ENCODE measurements at places on chromosomes 6 and 20.

DNA sequence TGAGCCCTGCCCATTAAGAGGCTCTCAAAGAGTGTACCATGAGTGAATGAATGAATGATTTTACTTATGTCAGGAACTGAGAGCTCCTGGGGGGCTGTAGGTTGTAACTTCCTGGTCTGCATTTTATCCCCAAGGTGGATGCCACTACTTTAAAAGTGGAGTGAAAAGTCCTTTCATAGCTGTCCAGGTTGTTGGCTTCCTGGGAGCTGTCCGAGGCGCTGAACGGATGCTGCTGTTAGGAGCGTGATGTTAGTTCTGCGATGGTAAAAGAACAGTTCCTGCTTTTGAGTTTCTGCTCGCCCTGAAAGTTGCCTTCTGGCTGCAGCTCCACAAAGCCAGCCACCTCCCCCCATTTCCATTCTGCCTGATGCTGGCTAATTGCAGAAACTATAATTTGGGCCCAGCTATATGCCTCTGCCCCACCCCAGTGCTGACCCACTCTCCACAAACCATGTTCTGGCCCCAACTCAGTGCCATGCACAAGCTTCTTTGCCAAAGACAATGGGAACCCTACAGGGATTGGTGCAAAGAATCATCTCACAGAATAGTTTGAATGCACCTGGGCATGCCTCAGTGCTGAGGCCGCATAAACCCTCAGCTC is 330.9 kb upstream of the CDH4 start:
- DNase-seq = no peak

DNA sequence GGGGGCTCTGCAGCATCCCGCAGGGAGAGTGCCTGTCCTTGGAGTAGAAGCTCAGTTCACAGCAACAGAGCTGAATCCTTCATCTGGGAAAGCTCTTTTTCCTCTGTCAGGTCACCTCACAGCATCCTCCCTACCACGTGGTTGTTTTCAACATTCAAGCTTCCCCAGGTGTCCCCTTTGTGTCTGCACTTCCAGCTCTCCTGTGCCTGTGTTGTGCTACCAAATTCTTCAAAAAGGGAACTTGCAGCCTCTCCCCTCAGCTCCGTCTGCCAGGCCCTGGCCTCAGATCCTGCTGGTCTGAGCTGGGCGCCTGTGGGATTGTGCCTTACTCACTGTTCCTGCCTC is 108.4 kb downstream of the FOXF2 start:
- DNase-seq = no peak

DNA sequence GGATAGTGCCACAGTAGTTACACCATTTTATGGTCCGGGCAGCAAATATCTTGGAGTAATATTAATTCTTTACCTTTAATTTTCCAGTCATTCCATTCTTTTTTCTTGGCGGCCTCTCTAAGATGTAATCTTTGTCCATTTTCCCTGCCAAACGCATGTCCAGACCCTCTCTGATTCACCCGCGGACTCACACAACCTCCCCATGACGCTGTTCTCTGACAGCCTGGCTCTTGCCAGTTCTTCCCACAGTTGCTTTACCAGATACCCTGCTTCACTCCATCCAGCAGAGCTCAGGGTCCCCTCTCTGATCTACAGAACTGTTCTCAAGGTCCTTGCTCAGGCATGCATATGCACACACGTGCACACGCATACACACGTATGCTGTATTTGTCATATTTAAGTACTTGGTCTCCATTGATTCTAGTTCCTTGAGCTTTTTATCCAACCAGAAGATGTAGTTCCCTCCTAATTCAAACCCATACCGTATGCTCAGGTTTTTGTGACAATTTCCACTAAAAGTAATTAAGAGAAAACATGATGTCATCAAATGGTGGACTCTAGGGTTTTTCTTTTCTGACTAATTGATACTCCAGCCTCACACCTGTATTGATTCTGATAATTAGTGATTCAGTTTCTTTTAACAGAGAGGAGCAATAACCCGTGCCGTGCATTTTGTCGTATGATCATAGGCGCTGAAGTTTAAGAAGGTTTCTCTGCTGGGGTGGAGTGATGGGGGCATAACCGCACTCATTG is 10.0 kb downstream of the BPHL start:
- no peak for DNase-seq

DNA sequence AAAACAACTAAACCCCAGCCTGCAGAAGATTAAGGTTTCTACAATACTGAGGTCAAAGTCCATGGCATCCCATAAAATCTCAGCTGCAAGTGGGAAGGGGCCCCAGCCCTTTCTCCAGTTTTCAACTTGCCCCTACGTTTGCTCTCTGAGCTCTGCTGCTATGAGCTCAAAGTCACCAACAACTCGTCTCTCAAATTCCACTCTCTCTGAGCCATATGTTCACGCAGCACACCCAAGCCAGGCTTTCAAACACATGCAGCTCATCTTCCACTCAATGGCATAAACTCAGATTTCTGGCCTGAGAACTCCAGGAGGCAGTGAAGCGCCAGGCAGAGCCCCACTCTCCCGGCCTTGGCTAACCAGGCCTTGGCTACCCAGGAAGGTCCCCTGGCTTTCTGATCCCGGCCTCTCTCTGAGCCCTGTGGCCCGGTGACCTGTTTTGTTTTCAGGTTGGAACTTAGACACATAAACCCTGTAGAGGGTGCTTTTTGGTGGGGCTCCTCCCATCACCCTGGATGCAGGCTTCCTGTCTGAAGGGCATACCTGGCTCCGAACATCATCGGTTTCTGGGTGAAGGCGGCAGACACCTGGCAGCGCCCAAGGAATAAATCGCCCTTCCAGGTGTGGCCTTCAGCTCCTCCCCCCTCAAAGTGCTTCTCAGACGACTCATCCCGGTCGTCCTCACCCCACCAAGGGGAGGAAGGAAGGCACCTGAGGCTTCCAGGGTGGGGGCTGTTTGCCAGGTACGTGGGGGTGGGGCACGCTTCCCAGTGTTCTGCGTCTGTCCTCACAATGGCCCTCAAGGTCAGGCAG is 12.4 kb downstream of the SLC22A23 start:
- no peak for DNase-seq

DNA sequence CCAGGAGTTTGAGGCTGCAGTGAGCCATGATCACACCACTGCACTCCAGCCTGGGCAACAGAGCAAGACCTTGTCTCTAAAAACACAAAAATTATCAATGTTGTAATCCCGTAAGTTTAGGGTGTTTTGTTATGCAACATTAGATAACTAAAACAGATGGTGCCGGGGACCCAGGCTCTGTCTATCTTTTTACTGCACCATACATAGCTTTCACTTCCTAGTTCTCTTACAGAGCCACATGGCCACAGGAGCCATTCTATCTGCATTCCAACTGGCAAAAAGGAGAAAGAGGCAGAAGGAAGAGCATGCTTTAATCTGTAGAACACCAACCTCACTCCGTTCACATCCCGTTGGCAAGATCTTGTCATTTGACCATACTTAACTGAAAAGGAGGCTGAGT is 5.4 kb upstream of the TCF15 start:
- no peak for DNase-seq

DNA sequence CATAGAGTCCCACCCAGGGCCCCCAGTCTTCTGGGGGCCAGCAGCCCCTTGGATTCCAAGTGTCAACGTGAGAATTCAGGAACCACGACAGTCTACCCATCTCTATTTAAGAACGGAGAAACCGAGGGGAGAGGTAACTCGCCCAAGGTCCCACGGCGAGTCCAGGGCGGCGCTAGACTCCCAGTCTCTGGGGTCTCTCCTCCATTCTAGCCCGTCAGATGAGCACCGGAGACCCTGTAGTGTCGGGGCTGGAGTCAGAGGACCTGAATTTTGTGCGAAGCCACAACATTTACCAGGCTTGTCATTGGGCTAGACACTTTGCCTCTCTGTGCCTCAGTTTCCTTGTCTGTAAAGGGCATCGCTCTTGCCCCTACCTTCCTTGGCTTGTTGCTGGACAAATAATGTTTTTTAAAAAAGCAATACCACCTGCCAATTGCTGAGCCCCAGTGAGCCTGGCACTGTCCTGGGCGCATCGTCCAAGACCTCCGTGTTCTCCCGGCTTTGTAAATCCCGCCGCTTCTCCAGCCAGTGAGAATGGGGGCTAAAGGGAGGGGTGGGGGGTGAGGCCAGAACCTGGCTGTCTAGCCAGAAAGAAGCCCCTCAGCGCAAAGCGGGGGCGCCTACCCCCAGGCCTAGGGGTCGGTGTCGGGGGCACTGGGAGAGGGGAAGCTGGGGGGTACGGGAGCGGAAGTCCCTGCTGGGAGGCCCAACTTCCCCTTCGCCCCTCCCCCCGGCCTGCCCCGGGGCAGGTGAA is 91.7 kb downstream of the NCR2 start:
- DNase-seq = no peak

DNA sequence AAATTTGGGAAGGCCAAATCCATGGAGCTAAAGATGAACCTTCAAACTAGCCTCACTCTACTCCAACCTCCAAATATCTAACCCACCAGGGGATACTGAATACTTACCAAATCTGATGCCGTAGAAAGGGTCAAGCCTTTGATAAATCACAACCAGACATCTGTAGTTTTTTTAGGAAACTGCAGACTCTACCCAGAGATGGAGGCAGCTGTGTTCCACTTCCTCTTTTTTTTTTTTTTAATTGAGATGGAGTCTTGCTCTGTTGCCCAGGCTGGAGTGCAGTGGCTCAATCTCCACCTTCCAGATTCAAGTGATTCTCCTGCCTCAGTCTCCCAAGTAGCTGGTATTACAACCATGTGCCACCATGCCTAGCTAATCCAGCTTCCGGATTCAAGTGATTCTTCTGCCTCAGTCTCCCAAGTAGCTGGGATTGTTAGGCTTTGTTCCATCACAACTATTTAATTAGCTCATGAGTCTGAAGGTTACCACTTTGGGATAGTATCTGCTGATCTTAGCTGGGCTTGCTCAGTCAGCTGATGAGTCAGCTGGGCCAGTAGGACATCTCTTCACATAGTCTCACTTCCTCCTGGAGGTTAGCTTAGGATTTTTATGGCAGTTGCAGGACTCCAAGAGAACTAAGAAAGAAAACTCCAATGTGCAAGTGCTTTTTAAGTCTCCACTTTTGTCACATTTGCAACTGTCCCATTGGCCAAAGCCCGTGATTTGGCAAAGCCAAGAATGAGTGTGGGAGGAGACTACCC is 13.3 kb downstream of the FRK start:
- DNase-seq = no peak

- no peak for DNase-seq
Measured at GRCh38 chr20:32544260-32544722, 40.8 kb downstream of the NOL4L start.

- no peak for DNase-seq
Measured at GRCh38 chr20:43944653-43945235, 30.1 kb downstream of the TOX2 start.

DNA sequence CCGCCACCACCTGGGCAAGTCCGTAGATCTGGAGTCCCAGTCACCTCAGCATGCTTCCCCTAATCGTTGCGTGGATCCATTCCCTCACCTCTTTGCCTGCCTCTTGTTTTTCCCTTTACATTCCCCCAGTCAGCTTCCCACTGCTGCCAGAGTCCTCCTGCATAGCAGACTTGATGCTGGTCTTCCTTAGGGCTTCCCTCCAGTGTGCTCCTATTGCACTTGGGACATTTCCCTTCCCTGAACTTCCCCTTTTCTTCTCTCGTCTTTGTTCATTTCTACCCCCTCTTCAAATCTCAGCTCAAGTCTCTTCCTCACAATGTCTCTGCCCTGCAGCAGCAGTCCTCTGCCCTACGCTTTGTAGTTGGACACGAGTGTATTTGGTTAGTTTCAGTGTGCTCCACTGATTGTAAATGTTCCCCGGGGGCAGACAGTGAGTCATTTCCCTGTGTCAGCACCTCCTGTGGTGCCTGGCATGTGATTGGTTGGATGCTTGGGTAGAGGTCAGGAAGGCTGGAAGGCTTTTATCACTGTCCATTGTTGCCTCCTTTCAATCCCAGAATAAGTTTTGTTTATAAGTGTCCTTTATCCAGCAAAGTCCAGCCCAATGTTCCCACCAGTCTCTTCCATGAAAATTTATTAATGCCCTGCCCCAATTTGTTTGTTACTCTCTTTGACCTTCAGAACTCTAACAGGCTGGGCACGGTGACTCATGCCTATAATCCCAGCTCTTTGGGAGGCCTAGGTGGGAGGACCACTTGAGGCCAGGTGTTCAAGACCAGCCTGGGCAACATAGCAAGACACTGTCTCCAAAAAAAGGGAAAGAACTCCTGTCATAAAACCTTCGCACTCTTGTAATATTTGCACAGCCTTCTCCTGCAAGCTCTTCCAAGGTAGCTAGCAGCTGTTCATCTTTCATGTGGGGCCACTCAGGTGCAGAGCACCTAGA is 38.3 kb downstream of the FAM120B start:
- no peak for DNase-seq

- DNase-seq = no peak
Measured at GRCh38 chr6:111724505-111724904, 118.8 kb upstream of the TRAF3IP2 start.

DNA sequence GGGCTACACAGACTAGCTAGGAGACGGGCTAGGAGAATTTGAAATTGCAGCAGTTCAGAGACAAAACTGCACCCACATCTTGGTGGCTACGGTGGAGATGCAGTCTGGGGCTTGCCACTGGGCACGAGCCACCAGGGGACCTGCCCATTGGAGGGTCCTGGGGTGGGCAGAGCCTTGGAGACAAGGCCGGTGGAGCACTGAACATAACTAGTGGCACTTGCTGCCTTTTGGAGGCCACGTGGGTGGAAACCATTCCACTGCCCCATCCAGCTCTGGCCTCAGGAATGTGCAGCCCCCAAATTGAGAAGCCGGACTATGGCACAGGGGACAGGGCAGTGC is 113.4 kb downstream of the NFATC2 start:
- no peak for DNase-seq

- no peak for DNase-seq
Measured at GRCh38 chr20:39082622-39083398, 120.7 kb downstream of the DHX35 start.

DNA sequence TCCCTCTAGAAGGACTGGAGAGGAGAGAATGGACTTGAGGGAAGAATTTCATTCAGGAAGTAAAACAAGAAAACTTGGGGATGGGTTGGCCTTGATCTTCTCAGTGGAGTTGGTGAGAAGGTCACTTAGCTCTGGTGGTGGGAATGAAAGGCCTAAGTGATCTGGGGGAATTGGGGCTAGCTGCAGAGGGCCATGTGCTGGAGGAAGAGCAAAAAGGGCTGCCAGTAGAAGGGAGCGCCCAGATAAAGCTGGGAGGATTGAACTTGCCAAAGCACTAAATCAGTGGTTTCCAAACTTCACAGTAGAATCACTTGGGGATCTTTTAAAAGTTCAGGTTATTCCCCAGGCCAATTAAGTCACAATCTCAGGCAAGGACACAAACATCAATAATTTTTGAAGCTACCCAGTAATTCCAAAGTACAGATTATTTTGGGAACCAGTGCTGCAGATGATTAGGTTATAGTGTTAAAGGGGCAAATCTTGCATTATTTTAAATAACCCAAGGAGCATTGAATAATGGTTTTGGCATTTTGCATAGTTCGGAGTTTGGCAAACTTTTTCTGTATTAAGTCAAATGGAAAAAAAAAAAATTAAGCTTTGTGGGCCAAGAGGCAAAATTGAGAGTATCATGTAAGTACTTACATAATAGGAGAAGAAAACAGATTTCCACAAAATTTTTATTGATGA is 36.5 kb upstream of the RFPL4B start:
- no peak for DNase-seq

DNA sequence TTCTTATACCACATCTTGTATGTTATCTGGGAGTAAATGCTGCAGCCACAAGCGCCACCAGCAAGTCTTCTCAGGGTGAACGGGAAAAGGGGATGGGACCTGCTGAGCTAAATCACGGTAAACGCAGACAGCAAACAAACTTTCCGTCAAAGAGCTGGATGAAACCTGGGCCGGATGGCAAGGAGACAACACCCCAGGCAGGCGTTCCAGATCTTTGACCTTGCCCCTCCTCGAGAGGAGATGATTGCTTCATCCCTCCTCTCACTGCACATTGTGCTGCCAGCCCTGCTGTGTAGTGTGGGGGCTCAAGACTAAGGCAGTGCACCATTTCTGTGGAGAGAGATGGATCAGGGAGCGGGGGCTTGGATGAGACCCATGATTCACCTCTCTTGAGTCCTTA is 9.8 kb downstream of the RAET1E start:
- no peak for DNase-seq

Measured in NCI-H510A (cell line).